NCI-H2081 treated with DMSO at 0.1 percent for 48 hours (cell line): ENCODE measurements at places on chromosomes 13 and 19.

GRCh38 chr13:23999424-23999823, 102.1 kb upstream of the C1QTNF9B start:
- no peak for DNase-seq

GRCh38 chr19:41638641-41639081, 11.8 kb upstream of the CEACAM4 start:
- no peak for DNase-seq

DNA sequence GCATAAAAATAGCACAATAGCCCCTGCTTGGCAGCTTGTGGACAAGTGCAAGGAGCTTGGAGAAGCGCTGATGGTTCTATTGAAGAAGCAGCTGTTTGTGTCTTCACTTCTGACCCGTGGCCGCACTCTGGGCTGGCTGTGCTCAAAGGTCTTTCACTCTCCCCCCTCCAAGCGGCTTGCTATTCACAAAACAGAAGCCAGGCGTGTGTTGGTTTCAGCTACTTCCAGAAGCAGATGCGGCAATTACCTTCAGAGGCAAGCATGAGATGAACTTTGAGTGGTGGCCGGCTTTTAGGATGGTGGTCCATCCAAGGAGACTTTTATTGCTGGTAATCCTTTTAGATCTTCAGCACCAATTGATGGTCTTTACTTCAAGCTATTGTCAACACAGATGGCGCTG, 188.5 kb upstream of the ARGLU1 start:
- no peak for DNase-seq

- no peak for DNase-seq
Measured at GRCh38 chr19:35562336-35562735, 1.1 kb downstream of the ATP4A start.

DNA sequence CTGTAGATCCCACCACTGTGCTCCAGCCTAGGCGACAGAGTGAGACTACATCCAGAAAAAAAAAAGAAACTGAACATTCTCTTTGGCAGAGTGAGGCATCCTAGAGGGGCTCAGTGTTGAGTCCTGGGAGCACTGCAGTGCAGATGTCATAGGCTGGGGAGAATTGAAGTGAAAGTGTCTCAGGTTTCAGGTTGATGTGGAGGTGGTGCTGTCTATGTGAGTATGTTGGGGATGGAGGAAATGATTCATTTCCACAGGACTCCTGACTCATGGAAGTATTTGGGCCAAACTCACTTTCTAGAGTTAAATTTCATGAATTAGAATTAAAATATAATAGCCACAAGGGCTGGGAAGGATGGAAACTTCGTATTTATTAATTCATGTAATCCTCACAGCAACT, 134.4 kb upstream of the TSC22D1 start:
- no peak for DNase-seq

- DNase-seq = no peak
Measured at GRCh38 chr19:8146877-8147581, 2.4 kb downstream of the FBN3 start.

- DNase-seq = no peak
Measured at GRCh38 chr19:41701401-41702075, 6.9 kb upstream of the CEACAM5 start.

DNA sequence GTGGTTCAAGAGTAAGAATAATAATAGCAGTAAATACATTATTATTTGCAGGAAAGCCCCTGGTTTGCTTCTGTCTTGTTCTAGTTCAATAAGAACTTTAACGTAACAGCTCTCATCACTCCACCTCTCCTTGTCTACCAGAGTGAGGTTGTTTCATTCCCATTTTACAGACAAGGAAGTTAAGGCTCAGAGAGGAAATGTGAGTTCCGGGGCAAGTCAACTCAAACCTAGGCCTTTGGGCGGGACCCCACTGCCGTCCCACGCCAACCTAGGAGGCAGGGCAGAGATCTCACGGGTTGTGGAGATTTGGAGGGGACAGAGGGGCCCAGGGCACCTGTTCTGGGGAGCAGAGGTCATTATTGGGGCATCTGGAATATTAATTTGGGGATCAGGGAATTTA, 1.5 kb downstream of the MAP4K1 start:
- DNase-seq = no peak

- DNase-seq = no peak
Measured at GRCh38 chr19:18799389-18799970, 8.4 kb upstream of the COMP start.

DNA sequence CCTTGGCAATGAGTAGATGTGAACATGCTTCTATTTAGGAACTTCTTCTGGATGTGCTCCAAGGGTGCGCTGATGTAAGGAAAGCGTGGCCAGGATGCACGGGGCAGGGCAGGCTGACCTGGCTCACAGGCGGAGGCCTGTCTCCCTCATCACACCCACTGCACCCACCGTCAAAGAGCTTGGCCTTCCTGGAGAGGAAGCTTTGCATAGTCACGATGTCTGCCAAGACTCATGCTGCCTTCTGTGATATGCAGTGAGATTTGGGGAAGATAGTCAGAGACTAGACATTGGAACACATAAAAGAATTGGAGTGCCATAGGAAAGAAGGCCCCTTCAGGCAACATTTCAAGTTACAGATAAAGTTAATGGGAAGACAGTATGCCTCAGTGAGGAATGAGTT, 82.0 kb downstream of the MYO16 start:
- no peak for DNase-seq

DNA sequence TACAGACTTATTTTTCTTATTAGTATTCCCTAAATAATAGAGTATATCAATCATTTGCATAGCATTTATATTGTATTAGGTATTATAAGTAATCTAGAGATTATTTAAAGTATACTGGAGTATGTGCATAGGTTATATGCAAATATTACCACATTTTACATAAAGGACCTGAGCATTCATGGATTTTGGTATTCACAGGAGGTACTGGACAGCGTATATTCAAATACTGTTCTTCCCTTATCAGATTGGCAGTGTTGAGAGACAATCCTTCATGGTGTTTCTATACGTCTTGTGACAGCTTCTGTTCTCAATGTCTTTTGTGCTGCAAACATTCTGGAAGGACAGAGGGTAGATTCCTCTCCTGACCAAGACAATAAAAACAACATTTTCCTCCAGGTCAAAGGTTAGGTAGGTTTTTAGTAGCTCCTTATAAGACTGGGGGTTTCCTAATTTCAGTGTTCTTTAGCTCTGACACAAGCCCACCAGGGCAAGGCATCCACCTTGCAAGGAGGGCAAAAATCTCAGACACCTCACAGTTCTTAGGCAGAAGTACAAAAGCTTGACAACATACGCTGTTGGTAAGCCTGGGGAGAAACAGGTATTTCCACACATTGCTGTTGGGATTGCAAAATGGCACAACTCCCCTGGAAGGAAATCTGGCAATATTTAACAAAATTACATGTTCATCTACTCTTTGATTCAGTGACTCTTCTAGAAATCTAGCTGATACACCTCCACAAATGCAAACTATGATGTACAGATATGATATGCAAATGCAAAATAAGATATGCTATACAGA, 20.6 kb upstream of the PCCA start:
- no peak for DNase-seq

- no peak for DNase-seq
Measured at GRCh38 chr13:44978328-44978727, 10.9 kb downstream of the NUFIP1 start.

DNA sequence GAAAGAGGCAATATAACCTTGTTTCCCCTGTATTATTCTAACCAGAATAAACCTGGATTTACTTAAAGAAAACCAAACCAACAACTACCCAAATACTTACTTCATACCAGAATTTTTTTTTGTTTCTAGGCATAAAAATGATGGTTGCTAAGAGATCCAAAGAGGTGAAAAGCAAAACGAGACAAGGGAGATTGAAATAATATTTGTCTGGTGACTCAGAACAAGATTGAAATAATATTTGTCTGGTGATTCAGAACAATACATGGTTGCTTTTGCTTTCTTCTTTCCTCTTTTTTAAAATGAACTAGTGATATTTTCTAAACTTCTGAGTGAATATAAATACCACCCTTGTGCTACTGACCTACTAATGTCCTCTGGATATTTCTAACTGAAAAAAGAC, 592.9 kb downstream of the KCTD12 start:
- DNase-seq = no peak

DNA sequence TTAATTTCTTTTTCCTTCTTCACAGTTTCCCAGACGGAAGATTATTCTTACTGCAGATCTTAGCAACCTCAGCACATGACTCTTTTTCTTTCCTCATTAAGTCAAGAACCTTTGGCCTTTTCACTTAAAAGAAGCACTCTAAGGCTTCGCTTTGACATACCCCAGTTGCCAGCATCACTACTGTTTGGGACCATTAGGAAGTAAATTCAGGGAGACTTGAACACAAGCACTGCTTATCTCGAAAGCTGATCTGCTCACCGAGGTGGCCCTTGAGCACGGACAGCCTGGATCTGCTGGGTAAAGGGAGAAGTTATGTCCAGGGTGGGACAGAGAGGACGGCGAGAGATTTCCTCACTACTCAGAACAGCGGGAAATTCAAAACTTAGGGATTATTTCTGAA, 151.4 kb upstream of the RNF113B start:
- DNase-seq = no peak

DNA sequence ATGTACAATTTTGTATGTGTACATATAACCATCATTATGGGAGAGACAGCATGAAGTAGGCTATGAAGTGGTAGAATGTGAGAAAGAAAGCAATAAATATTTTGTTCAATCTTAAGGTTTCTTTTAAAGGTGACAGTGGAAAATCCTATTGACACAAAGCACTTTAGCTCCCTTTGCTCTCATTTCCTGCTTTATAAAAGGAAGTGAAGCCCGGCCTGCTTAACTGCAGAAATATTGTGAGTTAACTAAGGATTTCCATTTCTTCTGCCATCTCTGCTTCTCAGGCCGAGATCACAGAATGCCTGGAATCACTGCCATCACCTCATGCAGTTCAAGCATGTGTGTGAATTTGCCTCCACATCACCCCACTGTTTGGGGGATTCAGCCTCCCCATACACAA, 83.5 kb downstream of the FRY start:
- DNase-seq = no peak

DNA sequence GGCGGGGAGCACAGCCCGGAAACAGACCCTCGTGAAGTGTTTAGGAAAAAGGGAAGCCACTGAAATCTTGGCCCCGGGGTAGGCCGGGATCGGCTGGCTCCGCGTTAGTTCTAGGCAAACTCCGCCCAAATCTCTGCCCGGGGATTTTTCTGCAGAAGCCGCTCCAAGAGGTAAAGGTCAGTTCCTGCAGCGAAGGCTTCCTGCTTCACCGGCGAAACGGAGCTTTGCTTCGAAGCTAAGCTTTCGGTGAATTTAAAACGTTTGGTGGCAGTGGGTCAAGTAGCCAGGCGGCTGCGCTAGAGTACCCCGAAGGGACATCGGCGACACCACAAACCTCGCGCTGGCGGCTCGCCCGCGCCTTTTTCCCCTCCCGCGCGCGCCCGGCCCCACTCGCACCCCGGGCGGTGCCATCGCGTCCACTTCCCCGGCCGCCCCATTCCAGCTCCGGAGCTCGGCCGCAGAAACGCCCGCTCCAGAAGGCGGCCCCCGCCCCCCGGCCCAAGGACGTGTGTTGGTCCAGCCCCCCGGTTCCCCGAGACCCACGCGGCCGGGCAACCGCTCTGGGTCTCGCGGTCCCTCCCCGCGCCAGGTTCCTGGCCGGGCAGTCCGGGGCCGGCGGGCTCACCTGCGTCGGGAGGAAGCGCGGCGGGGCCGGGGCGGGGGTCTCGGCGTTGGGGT, 441 bp downstream of the GJB2 start:
- DNase-seq = no peak

DNA sequence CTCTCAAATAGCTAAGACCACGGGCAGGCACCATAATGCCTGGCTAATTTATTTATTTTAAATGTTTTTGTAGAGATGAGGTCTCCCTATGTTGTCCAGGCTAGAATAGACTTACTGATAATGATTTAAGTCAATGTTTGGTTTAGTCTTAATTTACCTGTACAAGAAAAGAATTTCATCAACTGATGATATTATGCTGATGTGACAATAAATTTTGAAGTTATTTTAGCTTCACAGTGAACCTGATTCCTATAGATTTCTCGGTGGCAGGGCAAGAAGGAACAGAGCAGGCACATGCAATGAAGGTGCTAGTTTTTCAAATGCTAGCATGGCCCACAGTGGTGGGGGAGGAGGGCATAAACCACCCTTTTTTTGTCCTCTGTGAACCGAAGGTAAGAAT, 42.6 kb upstream of the CBY2 start:
- no peak for DNase-seq

DNA sequence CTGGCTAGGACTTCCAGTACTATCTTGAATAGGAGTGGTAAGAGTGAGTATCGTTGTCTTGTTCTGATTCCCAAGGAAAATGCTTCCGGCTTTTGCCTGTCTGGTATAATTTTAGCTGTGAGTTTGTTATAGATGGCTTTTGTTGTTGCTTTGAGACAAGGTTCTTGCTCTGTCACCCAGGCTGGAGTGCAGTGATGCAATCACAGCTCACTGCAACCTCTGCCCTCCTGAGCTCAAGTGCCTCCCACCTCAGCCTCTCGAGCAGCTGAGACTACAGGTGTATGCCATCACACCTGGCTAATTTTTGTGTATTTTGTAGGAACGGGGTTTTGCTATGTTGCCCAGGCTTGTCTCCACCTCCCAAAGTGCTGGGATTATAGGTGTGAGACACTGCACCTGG, 6.1 kb upstream of the ZNF543 start:
- DNase-seq = no peak

- no peak for DNase-seq
Measured at GRCh38 chr13:45921162-45921736, 69.7 kb upstream of the SIAH3 start.

DNA sequence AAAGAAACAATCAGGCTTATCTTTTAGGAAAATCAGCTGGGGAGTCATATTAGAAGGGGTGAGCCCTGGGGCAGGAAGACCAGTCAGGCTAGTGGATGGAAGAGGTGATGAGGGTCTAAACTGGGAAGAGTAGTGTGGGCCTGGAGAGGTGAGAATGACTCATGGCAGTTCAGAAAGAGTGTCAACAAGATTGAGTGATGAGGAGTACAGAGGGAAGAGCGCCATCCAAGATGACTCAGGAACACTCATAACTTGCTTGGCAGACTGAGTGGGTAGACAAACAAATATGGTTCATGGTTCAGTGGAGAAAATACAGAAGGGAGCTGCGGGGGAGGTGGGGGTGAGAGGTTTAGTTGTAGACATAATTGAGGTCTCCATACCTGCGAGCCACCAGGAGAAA, 17.3 kb upstream of the CLDN10 start:
- no peak for DNase-seq

DNA sequence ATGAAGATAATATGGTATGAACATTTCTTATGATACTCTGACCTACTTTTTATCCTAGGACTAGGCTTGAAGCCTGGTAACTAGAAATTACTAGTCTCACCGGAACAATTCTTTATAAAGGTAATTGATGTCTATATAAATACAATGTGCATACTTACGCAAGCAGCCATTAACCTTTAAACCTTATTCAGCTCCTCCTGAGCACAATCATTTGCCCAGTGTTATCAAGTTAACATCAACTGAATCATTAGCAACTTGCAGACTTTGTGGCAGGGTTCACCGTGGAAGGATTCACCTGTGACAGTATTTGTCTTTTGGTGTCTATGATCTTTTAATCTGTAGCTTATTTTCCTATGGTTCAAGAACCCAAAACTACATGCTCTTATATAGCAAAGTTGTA, 508.6 kb upstream of the KLHL1 start:
- DNase-seq = no peak

- DNase-seq = no peak
Measured at GRCh38 chr13:26895808-26896466, 135.4 kb upstream of the GPR12 start.

- DNase-seq = no peak
Measured at GRCh38 chr13:29561918-29562317, 33.6 kb downstream of the SLC7A1 start.

- DNase-seq = no peak
Measured at GRCh38 chr19:41298348-41298964, 11.5 kb upstream of the CCDC97 start.

- no peak for DNase-seq
Measured at GRCh38 chr19:8308891-8309291, 733 bp upstream of the CD320 start.
